Ureter (tissue), 1 donor: ENCODE measurements at places on chromosomes 7 and 10. TPM values are rescaled to one million over a fixed set of nuclear protein-coding genes. Genes with fewer than 3 reads are reported as not detected.
A peak's percentile ranks its signal among the peaks of the same experiment; 100 is the strongest.

DNA sequence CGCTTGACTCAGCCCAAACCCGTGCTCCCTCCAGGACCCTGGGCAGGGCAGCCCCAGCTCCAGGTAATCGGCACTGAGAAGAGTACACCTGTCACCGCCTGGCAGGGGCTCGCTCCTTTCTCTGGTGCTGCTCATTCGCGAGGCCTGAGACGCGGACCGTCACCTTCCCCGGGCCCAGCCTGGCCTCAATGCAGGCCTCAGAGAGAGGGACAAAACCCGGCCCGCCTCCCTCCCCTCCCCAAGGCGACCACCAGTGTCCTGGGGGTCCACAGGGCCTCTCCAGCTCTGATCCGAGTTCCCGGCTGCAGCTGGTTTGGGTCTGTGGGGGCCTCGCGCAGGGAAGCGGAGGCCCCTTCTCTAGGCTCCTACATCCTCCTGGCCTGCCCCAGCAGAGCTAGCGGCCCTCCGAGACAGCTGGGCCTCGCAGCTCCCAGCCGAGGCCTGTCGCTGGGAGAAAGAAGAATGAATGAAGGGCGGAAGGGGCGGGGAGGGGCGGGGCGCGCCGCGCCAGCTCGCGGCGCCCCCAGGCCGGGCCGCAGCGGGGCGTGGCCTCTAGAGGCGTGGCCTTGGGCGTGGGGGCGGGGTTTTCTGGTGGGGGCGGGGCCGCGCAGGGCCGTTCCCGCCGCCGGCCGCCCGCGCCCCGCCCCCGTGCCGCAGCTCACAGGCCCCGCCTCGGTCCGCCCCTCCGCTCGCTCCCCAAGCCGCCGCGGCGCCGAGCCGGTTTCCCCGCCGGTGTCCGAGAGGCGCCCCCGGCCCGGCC, at the start of gene LIMK1:
LIMK1 (plus strand) TSS at position 688 of the 760 bp plus-strand sequence. CDS start 187 bp downstream, outside the sequence.
- peak; percentile 81 for DNase-seq

TMEM176A gene
- 30.7 TPM for total RNA-seq

AUTS2 gene
- total RNA-seq = 119 TPM

CADPS2 gene
- total RNA-seq = 25.8 TPM

SORCS1 gene
- total RNA-seq = 0.99 TPM

DNA sequence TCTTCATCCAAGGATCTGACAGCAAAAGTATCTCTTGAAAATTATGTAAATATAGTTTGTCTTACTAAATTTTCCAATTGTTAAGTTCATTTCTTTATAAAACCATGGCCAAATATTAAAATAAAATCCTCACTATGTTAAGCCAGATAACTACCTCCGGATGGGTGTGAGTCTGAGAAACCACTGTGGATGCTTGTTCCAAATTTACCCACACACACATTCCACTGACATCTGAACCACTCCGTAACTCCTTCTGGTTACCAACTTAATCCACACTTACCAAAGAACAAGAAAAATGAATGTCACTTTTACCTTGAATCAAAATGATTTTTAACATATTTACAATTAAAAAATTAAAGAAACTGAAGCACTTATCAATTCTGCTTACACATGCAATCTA, 19.7 kb downstream of the CYTH3 start:
- no peak for DNase-seq

DNA sequence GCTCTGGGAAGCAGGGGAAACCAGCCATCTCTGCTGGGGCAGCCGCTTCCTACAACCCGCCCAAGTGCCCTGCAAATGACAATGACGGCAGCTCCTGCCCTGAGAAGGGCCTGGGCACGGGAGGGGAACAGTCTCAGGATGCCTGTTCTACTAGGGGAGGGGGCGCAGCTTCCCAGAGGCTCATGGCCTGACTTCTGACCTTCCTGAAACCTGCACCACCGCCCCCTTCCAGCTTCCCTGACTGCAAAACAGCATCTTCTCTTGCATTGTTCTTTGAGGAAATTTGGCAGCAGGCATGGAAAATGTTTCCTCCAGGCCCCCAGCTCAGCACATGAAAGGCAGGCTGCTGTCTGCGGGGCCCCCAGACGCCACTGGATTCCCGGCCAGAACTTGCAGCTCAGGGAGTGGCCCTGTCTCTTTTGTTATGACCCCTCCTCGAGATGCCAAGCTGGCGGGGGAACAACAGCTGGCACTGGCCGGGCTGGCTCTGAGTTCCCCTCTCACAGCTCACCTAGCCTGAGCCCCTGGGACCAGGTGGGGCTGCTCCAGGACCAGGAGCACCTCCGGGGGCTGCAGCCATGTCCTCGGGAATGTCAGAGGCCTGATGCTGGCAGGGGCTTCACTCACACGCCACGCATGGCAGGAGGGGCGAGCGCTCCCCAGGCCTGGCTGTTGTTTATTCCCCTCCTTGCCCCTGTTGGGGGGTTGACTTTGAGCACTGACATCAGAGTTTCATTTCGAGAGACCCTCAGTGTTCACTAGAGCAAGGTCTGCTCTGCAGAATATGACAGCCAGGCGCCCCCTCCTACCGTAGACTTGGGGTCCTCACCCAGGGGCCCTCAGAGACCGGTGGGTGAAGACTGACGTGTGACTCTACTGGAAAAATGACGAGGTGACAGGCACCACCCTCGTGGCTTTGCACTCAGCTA, 62.7 kb downstream of the CALML3 start:
- no peak for DNase-seq

DNA sequence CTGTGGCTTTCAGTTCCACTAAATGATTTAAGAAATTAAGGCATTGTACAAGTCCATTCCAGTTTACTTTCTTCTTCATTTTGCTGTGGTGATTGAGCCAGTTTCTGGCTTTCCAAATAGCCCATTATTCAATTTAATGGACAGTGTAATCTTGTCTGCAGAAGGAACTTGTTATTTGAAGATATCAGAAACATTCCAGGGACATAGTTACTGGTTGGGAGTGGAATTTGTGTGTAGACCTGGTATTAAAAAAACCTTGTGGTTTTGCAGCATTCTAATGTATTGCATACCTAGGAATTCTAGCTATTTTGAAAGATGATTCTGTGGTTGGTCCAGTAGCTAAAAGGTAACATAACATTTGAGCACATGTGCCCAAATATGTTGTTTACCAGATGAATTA, 72.2 kb downstream of the MCU start:
- DNase-seq = no peak

DNA sequence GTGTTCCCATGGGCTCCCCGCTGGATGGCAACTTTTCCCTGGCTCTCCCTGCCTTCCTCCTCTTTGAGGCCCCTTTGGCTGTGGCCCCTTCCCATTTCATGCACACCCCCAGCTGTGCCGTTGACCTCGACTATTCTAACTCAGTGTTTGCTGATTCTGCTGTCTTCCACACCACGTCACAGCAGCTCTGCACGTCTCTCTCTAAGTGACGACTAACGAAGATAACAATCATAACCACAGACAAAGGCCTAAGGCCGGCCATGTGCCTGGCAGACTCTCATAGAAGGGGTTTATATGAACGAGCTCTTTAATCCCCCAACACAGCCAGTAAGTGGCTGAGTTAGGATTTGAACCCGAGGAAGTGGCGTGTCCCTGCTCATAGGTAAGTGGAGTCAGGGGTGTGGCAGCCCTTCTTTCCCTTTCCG, 151.5 kb upstream of the SHH start:
- peak; percentile 22 for DNase-seq

DNA sequence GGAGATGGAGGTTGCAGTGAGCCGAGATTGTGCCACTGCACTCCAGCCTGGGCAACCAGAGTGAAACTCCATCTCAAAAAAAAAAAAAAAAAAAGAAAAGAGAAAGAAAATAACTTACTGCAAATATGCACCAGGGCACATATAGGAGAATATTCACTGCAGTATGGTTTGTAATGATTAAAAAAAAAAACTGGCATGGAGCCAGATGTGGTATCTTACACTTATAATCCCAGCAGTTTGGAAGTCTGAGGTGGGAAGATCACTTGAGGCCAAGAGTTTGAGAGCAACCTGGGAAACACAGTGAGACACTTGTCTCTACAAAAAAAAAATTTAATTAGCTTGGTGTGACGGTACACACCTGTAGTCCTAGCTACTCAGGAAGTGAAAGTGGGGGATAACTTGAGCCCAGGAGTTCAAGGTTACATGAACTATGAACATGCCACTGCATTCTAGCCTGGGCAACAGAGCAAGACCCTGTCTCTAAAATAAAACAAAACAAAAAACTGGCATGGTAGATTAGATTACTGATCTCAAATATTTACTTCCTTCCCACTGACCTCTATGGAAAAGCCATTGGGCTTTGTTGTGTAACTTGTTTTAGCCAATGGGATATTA, 85.6 kb downstream of the MICU1 start:
- DNase-seq = no peak

DNA sequence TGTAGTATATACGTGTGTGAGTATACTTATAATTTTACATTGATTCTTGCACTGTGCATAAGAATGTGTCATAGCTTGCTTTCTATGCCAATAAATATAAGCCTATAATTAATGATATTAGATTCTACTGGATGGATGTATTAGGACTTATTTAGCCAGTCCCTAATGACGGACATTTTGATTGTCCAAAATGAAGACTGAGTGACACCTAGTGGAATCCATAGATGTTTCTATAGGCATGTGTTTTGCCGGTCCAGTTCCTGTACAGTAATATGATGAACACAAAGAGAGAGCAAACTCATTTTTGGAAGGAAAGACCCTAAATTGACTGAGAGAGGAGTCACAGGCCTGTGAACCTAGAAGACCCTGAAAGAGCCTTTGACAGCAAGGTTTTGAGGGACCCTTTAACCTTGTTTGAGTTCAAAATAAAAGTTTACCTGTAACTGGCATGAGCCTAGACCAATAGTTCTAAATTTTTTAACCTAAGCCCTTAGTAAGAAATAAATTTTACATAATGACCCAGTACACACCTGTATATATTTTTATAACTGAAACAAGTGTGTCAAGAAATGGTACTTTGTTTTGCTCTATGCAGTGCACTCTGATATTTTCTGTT, 42.4 kb upstream of the AGBL3 start:
- no peak for DNase-seq

RGR gene
- total RNA-seq = not detected

ARF5 gene
- 121 TPM for total RNA-seq

DNA sequence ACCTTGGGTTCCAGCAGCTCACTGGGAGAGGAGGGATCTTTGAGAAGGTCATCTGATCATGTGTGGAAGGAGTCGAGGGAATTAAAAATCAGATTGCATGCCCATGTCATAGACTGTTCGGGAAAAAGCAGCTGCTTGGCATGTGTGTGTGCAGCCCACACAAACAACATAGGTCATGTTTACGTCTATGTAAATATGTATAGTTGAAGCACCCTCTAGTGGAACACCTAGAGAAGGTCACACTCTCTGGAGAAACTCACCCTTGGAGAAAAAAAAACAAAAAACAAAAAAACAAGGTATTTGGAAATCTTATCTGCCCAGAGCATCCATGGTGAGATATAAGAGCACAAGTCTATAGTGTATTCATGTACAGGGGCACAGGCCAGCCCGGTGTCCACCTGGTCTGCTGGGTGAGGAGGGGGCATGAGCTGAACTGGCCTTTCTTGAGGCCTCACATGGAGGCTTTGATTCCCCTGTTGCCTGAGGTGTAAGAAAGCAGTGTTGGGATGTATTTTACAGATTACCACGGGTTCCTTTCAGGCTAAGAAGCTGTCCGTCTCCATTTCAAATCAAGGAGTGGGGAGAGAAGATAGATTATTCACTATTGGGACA, 98.0 kb downstream of the NPY start:
- DNase-seq = no peak

DNA sequence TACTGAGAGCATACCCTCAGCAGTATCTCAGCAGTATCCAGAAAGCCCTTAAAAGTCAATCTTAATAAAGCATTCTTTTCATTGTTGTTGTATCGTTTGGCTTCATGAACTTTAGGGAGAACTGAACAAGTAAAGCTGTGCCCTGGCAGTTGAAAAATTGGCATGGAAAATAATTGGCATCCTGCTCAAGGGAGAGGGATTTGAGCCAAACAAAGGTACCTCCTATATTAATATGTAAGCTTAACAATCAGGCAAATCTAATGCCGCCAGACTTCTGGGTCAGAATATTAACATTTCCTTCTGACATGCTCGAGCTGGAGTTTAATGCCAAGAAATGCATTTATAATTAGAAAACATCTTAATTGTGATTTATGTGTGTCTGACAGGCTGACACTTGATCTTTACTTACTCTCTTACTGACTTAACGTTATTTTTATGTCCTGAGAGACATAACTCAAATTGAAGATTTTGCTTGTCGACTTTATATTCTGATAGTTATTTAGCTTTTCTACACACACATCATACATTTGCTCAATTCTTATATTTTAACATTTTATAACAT, 42.1 kb upstream of the PCDH15 start:
- DNase-seq = no peak

NFE2L3 gene
- total RNA-seq = 6.3 TPM

MYOZ1 gene
- 0.91 TPM for total RNA-seq

DNA sequence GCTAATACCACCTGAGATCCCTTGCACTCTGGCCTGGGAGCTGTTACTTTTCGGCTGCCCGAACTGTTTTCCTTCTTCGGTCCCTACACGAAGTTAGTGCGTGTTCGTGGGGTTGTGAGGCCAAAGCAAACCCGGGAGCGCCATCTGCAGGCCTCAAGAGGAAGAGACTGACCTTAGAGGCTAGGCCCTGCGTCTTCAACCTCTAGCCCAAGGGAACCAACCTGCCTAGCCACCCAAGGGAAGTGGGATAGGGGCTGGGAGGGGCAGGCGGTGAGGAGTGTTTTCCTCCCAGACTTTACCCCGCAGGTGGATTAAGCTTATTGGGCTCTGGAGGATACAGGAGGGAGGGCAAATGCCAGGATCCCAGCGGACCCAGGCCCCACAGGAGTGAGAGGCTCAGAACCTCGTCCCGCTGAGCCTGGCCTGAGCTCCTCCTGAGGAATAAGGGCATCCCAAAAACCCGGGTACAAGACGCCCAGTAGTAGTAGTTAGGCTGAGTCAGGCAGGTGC, 1.7 kb upstream of the PAX2 start:
- DNase-seq = no peak

DNA sequence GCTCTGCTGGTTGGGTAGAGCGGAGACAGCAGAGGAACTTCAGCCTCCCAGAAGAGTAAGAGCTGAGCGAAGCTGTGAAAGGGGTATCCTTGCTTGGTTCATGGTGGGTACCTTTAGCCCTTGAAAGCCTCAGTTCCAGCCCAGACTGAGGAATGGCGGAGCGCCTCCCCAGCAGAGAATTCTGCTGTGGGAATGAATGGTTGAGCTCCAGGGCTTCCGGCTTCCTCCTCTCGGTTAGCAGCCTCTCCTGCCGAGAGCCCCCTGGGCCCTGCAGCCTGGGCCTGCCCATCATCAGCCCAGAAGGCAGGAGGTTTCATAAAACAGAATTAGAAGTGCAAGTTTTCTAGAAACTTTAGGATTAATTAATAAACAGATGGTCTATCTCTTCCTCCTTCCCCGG, 79.9 kb upstream of the ANLN start:
- no peak for DNase-seq

DNA sequence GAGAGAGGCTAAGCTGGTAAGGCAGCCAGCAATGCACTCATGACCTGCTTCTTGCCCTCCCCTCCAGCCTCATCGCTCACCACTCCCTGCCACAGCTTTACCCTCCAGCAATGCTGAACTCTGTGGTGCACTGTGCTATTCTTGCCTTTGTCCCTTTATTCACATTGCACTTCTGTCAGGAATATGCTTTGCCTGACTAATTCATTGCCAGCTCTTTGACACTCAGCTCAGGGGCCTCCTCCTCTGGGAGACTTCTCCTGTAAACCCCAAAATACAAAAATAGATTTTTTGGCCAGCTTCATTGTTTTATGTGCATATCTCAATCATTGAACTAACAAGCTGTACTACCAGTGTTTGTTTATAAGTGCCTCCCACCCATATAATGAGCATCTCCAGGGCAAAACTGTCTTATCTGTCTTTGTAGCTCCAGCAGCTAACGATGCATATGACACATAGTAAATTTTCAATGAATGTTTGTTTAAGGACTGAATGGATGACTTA, 8.2 kb downstream of the CNNM1 start:
- DNase-seq = no peak
